ENCODE measurements at places on chromosomes 5 and 9.
A peak's percentile ranks its signal among the peaks of the same experiment; 100 is the strongest.

- no peak for DNase-seq
Measured at GRCh38 chr9:110427497-110428104, 89.9 kb upstream of the TXNDC8 start.

DNA sequence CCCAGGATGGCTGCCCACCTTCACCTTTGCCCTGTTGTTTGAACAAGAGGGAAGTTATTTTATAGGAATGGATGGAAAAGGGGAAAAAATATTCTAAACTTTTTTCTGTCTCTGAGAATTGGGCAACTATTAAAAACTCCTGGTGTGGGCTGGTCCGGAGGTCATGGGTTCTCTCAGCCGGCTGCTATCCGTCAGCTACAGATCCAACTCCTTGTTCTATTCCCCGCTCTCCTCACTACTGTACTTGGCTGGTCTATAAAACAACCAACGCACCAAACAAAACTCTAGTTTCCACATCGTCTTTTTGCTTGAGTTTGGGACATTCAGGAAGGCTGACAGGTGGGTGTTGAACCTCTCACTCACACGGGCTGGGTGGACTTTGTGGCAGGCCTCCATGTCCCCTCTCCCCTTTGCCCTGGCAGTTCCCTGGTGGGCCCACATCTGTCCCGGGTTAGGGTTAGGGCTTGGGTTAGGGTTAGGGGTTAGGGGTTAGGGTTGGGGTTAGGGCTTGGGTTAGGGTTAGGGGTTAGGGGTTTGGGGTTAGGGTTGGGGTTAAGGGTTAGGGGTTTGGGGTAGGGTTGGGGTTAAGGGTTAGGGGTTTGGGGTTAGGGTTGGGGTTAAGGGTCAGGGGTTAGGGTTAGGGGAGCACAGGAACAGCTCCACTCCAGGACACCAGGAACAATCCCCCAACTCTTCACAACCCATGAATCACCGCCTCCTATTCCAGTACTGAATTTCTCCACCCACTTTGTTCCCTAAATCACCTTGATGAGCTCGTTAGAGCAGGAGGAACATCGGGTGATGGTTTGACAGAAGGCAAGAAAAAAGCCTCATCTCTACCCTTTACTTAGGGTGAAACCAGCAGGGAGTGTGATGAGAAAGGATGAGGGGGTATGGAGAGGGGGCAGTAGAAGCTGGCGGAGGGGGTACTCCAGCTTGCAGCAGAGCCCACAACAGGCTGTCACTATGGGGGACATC, 302.1 kb upstream of the IRX4 start:
- DNase-seq, result no peak

GRCh38 chr5:11407556-11408145, 496.6 kb downstream of the CTNND2 start:
- DNase-seq, result no peak

DNA sequence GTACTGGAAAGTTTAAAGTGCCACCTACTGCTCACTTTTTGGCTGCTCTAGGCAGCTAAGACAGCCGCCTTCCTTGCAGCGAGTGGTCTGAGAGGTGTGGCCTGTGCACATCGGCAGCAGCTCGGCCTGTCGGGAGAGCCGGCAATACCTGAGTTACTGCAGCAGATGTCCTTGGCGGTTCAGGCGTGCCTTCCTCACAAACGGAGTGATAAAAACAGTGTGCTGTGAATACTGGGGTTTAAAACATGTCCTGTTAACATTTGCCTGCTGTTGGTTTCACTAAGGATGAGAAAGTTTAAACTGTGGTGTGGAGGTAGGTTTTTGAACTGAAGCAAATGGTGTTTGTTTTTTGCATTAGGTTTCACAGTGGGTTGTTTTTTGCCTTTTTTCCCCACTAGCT, 12.9 kb downstream of the TRAF2 start:
- DNase-seq, result no peak

GRCh38 chr5:39604491-39604890, 179.7 kb upstream of the DAB2 start:
- DNase-seq, result no peak

DNA sequence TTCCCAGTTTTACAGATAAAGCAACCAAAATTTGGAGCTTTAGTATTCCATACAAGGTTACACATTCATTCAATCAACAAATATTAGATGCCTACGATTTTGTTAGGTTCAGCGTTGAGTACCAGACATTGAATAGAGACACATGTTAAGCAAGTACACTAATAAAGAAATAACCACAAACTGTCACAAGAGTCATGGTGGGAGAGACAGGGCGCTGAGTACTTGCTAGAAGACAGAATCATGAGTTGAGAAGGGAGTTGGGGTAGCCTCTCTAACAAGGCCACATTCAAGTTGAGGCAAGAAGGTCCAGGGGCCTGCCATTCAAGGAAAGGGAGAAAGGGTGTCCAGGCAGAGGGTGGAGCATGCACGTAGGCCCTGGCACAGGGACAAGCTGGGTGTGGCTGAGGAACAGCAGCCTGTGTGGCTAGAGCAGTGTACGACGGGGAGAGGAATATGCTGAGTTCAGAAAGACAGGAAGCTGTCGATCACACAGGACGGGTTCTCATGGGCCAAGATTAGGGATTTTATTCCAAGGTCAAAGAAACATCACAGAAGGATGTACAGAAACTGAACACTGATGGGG, 17.0 kb downstream of the CDK5RAP2 start:
- DNase-seq, result no peak

- no peak for DNase-seq
Measured at GRCh38 chr9:18009902-18010301, 431.0 kb downstream of the SH3GL2 start.

DNA sequence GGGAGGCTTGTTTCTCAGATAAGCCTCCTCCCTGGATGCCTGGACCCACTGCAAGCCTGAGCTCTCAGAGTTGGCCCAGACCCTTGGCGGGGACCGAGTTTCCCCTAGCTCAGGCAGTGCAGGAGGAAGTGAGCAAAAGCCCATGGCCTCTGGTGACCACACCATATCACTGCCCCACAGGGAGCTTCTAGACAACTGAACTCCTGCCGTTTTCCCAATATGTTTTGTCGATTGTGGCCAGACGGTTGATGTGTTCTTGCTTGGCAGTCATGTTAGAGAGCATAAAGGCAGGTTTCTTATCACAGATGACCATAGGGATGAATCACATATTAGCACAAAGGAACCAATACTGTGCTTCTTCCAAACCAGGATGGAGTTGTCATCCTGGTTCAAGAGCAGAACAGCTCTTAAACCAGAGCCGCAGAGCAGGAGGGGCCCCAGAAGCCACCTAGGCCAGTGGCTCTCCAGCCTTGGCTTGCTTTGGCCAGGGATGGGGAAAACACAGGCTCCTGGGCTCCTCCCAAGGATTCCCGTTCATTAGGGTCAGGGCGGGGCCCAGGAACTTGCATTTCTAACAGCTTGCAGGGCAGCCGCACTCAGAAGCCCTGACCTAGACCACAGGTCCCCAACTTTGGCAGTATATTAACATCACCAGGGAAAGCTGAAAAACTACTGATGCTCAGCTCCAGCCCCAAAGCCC, 113.1 kb upstream of the TBC1D2 start:
- DNase-seq, result no peak

- DNase-seq, result no peak
Measured at GRCh38 chr9:98961513-98962180, 17.9 kb downstream of the COL15A1 start.

DNA sequence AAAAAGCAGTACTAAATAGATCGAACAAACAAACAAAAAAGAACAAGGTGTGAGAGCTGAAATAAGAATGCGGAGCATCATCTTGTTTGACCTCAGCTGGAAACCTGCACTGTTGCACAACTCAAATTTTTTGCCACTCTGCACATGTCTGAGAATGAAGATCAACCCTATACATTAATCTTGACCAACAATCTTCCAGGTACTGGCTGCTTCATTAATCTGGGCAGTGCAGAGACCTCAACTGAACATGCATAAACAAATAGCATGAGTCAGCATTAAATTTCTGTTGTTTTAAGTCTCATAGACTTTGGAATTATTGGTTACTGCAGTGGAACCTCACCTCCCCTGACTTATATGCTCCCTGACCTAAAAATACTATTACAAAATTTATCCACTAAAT, 114.6 kb upstream of the FTMT start:
- no peak for DNase-seq

GRCh38 chr9:124239249-124240073, 18.3 kb upstream of the NEK6 start:
- DNase-seq, result no peak

DNA sequence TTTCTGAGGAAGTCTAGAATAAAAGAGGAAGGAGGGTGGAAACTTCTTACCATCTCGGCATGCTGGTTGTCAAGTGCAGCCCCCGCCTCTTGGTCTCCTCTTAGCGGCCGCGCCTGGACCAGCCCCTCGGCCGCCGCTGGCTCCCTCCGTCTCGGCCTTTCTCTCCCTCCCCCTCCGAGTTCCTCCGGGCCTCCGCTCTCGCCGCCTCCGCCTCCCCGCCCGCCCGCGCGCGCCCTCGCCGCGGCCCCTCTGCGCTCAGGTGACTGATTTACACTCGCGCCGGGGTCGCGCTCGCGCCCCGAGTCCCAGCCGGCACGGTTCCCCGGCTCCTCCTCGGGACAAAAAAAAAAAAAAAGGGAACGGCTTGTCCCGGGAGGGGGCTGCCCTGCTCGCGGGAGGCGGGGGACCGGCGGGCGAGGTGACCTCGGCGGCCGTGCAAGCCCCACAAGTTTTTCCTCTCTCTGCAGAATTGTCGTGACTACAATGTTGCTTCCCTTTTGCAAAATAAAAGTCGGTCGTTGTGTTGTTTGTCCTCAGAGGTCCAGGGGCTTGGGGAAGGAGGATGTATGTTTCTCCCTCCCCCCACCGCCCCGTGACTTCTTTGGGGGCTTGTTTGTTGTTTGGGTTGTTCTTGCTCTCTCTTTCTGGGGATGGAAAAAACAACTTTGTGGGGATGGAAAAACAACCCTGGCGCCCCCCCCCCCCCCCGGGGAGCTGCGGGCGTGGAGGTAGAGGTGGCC, at the start of gene BNC2:
Gene BNC2, minus strand, starts transcription at position 75 of the 740 bp plus-strand sequence. Its CDS starts 22 bp downstream, at position 53.
- peak; percentile 82 for DNase-seq

GRCh38 chr9:117470455-117470854, 55.6 kb upstream of the ASTN2 start:
- DNase-seq, result no peak

DNA sequence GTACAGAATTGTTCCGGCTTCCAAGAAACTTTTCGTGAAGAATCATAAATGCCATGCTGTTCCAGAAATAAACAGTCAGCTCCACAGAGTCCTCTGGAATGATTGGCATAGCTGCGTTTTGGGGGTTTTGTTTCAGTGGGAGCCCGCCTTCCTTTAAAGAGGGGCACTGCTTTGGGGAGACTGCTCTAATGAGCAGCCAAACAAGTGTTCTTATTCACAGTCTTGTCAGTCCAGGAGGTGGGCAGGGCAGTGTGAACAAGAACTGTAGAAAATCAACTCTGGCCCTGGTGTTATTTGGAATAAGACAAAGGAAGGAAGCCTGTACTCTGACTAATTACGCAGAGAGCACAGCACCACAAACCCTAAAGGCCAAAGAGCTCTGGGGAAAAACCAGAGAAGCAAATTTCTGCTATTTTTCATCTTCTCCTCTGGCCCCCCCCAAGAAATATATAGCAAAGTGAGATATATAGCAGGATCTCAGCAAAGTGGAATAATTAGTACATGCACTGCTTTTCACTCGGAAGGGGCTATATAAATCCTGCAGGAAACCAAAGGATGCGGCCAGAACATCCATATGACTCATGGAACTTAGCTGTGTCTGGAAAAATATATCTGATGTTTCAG, 92.9 kb downstream of the GLDC start:
- DNase-seq, result no peak

- no peak for DNase-seq
Measured at GRCh38 chr5:135050244-135050767, 16.3 kb upstream of the PITX1 start.

GRCh38 chr9:38039090-38039906, 29.7 kb downstream of the SHB start:
- no peak for DNase-seq

GRCh38 chr5:154723740-154724505, 31.3 kb upstream of the LARP1 start:
- peak; percentile 37 for DNase-seq

GRCh38 chr5:110707260-110707844, 19.1 kb downstream of the TMEM232 start:
- DNase-seq, result no peak

GRCh38 chr5:74319076-74319475, 321.5 kb downstream of the ENC1 start:
- no peak for DNase-seq

GRCh38 chr9:134778841-134779411, 101.7 kb upstream of the FCN2 start:
- peak; percentile 73 for DNase-seq

- DNase-seq, result no peak
Measured at GRCh38 chr5:173807181-173807655, 80.9 kb upstream of the CPEB4 start.

DNA sequence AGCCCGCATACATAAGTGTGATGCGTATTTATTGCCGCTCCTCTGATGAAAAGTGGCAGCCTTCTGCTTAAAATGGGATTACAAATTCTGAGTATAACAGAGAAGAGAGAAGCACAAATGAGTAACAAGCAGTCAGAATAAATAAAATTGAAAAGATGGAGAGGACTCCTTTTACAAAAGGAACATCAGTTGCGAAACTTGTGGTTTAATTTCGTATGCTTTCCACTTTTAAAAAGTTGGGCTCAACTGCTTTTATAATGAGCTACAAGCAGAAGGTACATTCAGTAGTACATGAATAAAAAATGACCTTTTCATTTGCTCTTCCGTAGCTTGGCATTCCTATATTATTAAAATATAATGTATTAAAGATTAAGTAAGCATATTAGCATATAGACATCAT, 320.0 kb downstream of the FBXL17 start:
- no peak for DNase-seq

DNA sequence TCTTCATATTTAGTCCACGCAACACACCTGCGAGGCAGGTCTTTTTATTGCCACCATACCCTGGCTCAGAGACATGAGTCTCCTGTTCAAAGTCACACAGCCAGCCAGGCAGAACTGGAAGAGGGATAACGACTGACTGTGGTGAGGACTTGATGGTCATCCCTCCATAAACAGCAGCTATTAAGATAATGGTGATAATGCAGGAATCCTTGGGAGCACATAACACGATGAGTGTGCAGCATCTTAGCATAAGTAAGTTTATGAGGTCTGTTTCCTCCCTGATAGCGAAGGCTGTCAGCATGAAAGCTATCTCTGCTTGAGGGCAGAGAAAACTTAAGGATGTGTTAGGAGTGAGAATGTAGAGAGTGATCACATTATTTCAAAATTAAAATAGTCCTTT, 30.9 kb downstream of the KCTD16 start:
- DNase-seq, result no peak

DNA sequence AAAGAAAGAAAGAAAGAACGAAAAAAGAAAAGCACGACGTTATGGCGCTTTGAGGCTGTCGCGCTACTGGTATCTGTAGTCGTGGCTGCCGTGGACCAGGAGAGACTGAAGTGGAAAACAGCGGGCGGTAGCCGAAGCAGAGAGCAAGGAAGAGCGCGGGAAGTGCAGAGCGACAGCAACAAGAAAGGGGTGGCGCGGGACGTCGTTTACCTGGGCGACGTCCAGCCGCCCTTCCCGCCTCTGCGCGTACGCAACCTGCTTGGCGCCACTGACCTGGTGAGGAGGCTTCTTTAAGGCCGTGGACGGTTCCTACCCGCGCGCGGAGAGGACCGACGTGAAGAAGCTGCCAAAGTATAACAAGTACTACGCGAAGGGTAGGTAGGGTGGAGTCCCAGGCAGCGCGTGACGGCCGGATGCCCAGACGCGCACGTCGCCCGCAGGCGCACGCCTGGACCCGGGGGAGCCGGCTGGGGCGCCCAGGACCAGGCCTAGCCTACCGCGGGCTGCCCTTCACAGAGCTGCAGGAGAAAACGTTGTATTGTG, 15.4 kb downstream of the CCL28 start:
- peak; percentile 47 for DNase-seq
